Stimulated activated CD4-positive, alpha-beta T cell treated with anti-CD3 and anti-CD28 coated beads, Interleukin-12 subunit alpha, Interleukin-12 subunit beta, amount 100 ng/mL, for 48 hours (primary cell): ENCODE measurements at places on chromosomes 6 and 20.

DNA sequence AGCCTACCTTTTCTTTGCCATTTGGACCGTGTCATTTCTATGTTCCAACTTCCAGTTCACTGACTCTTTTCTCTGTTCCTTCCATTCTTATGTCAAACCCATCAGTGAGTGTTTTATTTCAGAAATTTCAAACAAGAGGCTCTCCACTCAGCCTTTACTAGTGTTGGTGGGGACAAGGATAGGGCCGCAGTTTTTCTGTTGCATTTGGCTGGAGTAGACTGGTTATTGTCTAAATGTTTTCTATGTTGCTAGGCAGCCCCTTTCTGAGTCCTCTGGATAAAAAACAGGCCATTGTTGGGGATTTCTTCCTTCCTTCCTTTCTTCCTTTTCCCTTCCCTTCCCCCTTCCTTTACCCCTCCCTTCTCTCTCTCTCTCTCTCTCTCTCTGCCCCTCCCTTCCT, 288.6 kb downstream of the PRKN start:
- no peak for DNase-seq

- no peak for DNase-seq
Observed at GRCh38 chr6:156345700-156346099, 431.5 kb upstream of the ARID1B start.

DNA sequence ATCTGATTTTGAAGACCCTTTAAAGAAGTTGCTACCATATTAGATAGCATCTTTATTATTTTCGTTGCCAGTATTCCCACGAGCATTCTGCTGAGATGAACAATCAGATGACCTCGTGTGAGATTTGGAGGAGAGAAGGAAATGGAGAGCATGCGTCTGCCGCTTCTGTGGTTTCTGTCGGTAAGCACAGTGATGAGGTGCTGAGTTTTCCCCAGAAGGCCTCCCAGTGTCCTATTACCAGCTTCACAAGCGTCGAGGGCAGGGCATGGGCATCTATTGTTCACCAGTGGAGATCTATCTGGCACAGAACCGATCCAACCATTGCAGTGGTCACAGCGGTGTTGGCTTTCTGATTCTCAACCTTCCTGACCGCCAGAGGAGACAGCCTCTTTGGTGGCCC, 29.4 kb downstream of the TRAF3IP2 start:
- no peak for DNase-seq

- DNase-seq, result no peak
Observed at GRCh38 chr20:17365831-17366230, 139.0 kb downstream of the PCSK2 start.

- no peak for DNase-seq
Observed at GRCh38 chr6:37115236-37115895, 54.6 kb upstream of the PIM1 start.

DNA sequence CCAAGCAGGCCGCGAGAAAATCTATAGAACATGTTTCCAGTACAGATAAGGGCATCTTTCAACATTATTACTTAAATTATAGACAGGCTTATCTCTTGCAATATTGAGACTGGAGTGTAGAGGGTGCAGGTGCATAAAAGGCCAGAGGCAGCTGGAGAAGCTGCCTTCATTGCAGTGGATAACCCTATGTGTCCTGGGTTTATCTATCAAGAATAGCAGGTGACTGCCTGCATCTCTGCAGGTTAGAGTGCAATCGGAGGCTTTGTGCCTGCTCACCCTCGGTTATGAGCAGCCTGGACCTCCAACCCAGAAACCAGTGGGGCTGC, 28.7 kb upstream of the ECI2 start:
- no peak for DNase-seq

DNA sequence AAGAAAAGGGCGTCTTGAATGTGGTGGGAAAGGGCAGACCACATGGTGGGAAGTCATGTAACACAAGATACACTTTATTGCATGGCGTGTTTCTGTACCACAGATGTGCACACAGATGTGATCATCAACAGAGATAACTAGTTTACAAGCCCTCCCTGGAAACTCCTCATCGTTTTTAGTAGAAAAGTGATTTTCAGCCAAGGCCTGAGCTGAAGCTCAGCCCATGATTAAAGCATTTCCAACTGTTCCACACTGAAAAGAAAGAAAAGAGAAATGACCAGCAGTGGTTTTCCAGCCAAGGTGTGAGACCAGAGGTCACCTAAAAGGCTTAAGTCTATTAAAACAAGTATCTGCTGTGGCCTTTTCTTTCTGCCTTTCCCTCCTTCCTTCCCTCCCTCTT, 463.9 kb upstream of the JAG1 start:
- no peak for DNase-seq

- DNase-seq, result no peak
Observed at GRCh38 chr20:50188879-50189680, 1.6 kb upstream of the CEBPB start.

- no peak for DNase-seq
Observed at GRCh38 chr6:71406865-71407860, 118.6 kb downstream of the OGFRL1 start.

DNA sequence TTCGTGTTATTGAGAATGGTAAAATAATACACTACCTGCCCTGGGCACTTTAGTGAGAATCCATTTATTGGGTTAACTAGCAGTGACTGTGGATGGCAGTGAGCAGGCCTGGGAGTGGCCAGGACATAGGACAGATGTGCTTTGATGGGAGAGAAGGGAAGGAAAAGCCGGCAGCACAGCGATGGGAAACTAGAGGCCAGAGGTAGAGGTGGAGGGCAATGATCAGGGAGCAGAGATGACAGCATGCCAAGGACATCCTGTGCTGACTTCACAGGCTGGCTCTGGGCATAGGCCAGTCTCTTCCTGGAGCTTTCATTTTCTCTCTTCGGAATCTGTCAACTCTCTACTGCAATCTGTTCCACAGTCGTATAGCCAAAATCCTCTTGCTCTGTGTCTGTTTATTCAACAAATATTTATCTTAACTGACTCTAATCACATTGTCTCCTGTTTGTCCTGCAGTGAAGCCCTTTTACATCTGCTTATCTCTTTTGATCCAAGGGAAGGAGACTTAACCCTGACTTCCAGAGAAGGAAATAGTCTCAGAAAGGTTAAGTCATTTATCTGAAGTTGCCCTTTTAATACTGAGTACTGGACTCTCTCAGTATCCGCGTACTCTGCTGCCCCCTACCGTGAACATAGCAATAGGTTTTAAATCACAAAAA, 18.4 kb upstream of the MMP24 start:
- DNase-seq, result peak; percentile 84

DNA sequence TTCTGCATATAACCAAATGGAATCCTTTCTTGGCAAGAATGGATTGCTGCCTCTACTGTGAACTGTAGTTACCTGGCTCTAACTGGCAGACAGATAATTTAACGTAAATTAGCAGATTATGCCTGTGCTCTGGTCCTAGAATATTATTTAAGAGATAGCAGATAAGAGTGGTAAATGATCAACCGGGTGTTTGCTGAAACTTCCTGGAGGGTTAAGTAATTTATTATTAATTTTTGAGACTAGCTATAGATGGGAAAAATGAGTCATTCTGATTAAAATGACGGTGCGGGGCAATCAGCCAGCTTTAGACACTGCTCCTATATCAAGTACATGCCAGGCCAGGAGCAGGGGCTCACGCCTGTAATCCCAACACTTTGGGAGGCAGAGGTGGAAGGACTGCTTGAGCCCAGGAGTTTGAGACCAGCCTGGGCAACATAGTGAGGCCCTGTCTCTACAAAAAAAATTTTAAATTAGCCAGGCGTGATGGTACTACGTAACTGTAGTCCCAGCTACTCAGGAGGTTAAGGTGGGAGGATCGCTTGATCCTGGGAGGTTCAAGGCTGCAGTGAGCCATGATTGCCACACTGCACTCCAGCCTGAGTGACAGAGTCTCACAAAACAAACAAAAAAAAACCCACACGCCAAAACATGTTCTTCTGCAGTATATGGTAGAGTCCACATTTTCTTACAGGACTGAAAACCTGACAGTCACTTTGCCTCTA, 22.6 kb downstream of the B4GALT5 start:
- DNase-seq, result no peak

- DNase-seq, result no peak
Observed at GRCh38 chr6:41429506-41430504, 94.4 kb downstream of the NCR2 start.

GRCh38 chr6:137811916-137812553, 55.0 kb upstream of the TNFAIP3 start:
- no peak for DNase-seq

- no peak for DNase-seq
Observed at GRCh38 chr20:4763723-4764510, 42.2 kb downstream of the PRND start.
